ENCODE measurements at places on chromosomes 7 and 10.
A peak's percentile ranks its signal among the peaks of the same experiment; 100 is the strongest.

DNA sequence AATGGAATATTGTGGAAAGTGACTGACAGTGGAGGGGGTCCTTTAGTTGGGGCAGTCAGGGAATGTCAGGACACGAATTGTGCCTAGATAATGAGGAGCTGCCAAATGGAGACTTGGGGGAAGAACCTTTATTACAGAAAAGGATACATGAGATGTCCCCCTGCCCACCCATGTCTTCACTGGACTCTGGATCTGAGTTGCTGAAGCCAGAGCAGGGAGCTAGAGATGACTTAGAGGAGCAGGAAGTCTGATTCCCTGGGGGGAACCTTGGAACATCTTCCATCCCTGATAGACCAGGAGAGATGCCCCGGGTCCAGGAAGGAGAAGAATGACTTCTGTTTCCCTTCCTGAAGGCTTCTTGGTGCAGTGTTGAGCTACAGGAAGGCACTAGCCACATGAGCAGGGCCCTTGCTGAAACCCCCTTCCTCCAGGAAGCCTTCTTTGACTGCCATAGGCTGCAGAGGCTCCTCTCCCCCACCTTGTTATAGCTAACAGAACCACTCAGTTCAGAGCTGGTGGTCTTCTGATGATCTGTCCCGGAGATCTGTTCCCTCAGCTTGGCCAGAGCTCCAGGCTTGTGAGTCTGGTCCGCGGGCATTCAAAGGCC, 747 bp upstream of the NEURL1 start:
- no peak for DNase-seq

GRCh38 chr7:68922850-68923249, 675.4 kb upstream of the AUTS2 start:
- no peak for DNase-seq

GRCh38 chr10:7917736-7918135, 99.4 kb downstream of the TAF3 start:
- no peak for DNase-seq

DNA sequence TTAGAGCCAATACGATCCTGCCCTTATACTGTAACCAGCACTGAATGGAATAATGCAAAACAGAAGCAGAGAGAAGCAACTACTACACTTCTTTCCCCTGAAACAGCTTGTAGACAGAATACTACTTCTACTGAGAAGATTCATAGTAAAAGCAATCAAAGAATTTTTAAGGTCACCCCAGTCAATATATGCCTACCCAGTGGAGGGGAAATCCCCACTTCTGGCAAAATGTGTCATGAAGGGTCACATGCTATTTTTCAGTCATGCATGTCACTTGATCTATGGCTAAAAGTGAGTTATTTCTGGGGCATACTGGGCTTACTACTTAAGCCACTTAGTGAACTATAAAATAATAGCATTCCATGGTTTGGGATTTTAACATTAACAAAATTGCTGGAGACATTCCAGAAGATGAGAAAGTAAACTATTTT, 25.6 kb downstream of the IRF5 start:
- DNase-seq, result no peak

DNA sequence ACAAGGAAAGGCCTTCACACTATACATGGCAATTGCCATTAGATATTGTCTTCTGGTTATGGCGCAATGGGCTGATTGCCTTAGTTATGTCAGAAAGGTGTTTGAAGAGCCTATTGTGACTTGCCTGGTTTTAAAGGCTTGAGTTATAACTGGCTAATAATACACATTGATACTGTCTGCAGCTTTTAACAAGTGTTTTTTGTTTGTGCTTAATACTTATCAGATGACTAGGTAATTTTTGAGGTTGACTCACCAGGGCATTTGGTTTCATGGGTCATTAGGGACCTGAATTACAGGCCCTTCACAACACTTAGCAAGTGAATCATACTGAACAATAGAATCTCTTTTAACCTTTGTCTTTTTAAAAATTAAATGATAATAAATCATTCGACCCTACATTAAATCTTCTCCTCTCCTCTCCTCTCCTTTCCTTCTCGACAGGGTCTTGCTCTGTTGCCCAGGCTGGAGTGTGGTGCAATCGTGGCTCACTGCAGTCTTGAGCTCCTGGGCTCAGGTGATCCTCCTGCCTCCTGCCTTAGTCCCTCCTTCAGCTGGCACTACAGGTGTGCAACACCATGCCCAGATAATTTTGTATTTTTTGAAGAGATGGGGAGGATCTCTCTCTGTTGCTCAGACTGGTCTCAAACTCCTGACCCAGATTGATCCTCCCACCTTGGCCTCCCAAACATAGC, 196.3 kb downstream of the JCAD start:
- no peak for DNase-seq

DNA sequence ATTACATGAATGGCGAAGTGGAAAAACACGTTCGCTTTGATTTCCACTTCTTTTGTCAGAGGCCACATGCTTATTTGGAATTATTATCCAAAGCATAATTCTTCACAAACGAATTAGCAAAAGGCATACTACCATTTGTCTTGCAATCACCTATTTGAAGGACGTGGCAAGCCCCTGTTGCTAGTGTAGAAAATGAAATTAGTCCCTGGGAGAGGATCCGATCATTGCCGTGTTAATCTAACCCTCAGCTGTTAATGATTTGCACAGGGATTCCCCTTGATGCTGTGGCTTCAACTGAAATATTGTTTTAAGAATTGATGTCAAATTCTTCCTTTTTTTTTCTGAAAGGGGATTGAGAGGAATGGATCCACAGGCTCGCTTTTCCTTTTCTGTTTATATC, 4.6 kb downstream of the AGMO start:
- DNase-seq, result no peak

- no peak for DNase-seq
Measured at GRCh38 chr10:93897070-93897780, 3.4 kb downstream of the SLC35G1 start.

DNA sequence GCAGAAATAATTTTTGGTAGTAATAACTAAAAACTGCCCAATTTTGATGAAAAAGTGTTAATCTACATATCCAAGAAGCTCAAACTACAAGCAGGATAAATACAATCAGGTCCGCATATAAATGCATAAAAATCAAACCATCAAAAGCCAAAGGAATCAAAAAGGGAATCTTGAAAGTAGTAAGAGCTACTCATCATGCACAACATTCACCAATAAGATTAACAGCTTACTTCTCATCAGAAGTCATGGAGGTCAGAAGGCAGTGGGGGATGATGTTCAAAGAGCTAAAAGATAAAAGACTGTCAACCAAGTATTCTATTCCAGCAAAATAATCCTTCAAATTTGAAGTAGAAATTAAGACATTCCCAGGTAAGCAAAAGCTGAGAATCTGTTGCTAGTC, 76.4 kb downstream of the CRPPA start:
- no peak for DNase-seq

DNA sequence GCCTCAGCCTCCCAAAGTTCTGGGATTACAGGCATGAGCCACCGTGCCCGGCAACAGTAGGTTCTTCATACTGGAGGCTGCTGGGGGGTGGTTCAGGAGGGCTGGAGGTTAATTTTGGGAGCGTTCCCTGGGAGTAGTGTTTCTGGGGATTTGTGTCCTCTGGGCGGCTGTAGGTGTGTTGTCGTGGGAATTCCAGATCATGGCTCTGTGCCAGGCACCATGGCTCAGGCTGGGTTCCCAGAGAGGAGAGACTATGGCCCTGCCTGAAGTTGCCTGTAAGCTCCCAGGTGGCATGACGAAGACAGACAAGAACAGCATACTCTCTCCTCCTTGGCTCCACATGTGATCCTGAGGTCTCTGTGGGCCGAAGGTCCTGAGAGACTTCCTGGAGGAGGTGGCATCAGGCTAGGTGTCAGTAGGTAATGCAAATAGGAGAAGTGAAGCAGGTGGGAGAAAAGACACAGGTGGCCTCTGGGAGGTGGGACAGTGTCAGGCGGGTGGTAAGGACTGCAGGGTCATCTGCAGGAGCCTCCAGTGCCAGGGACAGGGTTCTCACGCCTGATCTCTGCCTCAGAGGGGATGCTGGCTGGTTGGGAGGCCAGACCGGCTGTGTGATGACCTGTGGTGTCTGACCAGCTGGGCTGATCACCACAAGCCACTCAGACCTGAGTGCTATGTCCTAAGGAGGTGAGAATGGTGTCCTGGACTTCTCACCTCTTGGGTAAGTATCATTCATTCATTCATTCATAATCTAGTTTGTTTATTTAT, 18.7 kb downstream of the CLIP2 start:
- no peak for DNase-seq

- no peak for DNase-seq
Measured at GRCh38 chr10:103894441-103894864, 23.5 kb downstream of the STN1 start.

DNA sequence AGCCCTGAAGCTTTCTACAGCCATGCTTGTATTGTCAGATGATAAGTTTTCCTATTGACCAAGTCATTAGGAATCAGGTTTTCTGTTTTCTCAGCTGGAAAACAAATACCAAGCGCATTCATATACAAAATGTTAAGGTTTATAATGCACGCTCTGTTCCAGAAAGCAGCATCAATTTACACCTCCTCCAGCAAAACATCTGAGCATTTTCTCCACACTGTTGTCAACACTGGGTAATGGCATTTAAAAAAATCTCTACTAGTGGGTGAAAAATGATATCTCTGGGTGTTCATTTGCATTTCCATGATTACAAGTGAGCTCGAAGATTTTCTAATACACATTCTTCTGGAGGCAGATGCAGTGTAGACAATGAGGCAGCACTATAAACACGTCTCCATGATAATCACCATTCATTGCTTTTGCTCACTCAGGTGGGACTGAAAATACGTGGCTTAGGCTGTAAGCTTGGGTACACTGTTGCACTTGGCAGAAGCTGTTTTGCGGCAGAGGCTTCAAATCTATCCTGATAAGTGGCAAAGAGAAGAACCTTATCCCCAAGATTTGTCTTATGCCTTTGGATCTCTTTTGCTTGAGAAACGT, 114.8 kb upstream of the PLPP4 start:
- no peak for DNase-seq

- no peak for DNase-seq
Measured at GRCh38 chr10:61944410-61945147, 43.1 kb downstream of the ARID5B start.

DNA sequence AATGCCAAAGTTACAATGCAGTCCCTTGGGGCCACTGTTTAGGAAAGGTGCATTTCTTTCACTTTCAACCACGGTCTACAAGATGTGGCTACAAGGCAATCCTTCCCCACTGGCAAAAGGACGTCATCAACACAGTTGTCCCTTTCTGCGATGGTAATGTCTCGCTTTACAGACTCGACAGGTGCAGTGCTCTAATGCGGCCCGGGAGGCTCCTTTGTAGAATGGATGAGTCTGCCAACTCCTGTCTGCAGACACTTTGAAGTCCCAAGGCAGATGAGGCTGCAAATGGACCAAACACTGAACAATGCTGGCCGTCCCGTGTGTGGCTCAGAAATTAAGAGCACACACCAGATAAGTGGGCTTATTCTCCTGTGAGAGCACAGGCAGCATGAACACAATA, 133.7 kb downstream of the PIP4K2A start:
- DNase-seq, result no peak

GRCh38 chr10:132545659-132546367, 8.2 kb downstream of the INPP5A start:
- peak; percentile 47 for DNase-seq

DNA sequence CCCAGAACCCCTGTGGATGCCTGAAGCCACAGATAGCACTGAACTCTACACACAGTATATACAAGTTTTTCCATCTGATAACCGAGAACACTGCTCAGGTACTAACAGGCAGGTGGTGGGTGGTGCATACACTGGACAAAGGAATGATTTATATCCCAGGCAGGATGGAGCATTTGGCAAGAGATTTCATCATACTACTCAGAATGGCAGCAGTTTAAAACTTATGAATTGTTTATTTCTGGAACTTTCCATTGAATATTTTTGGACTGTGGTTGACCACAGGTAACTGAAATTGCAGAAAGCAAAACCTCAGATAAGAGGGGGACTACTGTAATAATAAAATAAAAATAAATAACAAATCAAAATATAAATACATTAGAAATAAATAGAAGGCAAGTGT, 10.9 kb upstream of the KCNMA1 start:
- DNase-seq, result no peak

GRCh38 chr10:119140603-119141245, 24.8 kb downstream of the SFXN4 start:
- DNase-seq, result no peak

DNA sequence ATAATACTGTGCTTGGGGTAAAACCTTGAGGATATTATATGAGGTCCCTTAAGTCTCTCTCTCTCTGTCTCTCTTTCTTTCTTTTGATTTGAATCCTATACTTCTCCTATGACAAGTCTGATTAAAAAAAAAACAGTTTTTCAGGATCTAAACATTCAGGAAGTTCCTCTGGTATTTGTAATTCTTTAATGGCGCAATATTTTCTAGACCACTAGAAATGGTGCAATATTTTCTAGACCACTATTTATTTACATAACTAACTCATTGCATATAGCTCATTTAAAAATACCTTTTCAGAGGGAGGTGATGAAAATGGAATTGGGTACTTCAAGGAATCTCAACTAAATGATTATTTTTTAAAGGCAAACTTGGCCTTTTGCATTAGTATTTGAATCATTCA, 1235.3 kb downstream of the GATA3 start:
- no peak for DNase-seq

DNA sequence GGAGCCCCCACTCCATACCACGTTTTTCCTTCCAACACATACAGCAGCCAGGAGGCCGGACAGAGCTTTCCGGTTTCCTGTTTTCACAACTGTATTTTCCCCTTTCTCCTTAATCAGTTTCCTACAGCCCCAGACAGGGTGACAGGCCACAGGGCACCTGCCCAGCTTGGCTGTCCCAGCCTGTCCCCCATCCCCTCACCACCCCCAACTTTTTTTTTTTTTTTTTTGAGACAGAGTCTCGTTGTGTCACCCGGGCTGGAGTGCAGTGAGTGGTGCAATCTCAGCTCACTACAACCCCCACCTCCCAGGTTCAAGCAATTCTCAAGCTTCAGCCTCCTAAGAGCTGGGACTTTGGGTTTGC, 10.3 kb upstream of the HSPB1 start:
- DNase-seq, result no peak

DNA sequence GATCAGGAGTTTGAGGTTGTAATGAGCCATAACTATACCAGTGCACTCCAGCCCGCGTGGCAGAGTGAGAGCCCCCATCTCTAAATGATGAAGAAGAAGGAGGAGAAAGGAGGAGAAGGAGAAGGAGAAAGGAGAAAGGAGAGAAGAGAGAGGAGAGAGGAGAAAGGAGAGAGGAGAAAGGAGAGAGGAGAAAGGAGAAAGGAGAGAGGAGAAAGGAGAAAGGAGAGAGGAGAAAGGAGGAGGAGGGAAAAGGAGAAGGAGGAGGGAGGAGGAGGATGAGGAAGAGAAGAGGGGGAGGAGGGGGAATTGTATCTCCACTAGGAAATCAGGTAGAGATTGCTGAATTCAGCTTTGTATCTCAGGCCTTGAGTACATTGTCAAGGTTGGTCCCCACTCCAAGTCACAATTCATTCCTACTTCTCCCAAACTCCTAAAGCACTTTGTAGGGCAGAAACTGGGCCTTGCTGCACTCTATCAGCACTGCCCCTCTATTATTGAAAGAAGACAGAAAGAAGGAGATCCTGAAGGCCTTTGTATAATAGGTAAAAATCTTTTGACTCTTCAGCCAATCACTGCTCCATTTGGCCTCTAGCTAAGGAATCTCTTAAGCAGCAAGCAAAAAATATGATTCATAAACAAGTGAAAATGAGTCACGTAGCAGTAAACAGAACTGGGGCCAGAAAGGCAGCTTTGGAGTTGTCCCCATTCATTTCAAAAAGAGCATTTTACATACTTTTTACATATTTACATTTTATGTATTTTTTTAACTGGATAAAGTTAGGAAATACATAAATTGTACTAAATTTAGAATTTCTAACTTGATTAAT, 178.0 kb downstream of the IMMP2L start:
- DNase-seq, result no peak

Measured in islet precursor cell (in vitro differentiated cells).